Body of pancreas (tissue), 4 donors: ENCODE measurements at places on chromosomes 2 and 18. TPM values are rescaled to one million over a fixed set of nuclear protein-coding genes. Genes with fewer than 3 reads are reported as not detected.

Gene PRKAG3
- not detected for total RNA-seq

Gene CCBE1
- total RNA-seq: 4.4 TPM

- H3K36me3 ChIP-seq: no peaks in the 10 kb centered on the region
- H3K27ac ChIP-seq: peak overlapping the region; percentile 23
- H3K4me3 ChIP-seq: no peak overlapping the region
- peak; percentile 8 for DNase-seq
Observed at GRCh38 chr2:237616734-237617586, 10.4 kb upstream of the LRRFIP1 start.

Gene SLC16A14
- 0.99 TPM for total RNA-seq

Gene DAW1
- not detected for total RNA-seq

GRCh38 chr18:7104649-7105048 lies 12.9 kb downstream of the LAMA1 start:
- no peak overlapping the region for H3K4me3 ChIP-seq
- no peak overlapping the region for H3K27ac ChIP-seq
- DNase-seq: no peak
- no peaks in the 10 kb centered on the region for H3K36me3 ChIP-seq
- H3K27me3 ChIP-seq: no peaks in the 10 kb centered on the region

DNA sequence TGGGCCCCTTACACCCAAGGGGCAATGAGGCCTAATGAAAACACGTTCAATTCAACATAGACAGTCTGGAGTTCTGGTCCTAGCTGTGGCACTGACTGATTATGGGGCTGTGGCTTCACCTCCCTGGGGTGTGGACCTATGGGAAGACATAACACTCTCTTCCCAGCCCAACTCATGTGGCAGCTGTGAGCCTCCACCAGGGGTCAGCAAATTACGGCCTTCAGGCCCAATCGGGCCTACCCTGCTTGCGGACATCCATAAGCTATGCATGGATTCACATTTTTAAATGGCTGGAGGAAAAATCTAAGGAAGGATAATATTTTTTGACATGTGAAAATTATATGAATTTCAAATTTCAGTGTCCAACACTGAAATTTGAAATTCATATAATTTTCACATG lies 101.3 kb downstream of the LOXHD1 start:
- no peaks in the 10 kb centered on the region for H3K4me1 ChIP-seq
- no peaks in the 10 kb centered on the region for H3K27me3 ChIP-seq
- no peaks in the 10 kb centered on the region for H3K36me3 ChIP-seq
- no peak overlapping the region for H3K4me3 ChIP-seq
- H3K27ac ChIP-seq: no peak overlapping the region
